ENCODE measurements at places on chromosomes 7 and 10.

DNA sequence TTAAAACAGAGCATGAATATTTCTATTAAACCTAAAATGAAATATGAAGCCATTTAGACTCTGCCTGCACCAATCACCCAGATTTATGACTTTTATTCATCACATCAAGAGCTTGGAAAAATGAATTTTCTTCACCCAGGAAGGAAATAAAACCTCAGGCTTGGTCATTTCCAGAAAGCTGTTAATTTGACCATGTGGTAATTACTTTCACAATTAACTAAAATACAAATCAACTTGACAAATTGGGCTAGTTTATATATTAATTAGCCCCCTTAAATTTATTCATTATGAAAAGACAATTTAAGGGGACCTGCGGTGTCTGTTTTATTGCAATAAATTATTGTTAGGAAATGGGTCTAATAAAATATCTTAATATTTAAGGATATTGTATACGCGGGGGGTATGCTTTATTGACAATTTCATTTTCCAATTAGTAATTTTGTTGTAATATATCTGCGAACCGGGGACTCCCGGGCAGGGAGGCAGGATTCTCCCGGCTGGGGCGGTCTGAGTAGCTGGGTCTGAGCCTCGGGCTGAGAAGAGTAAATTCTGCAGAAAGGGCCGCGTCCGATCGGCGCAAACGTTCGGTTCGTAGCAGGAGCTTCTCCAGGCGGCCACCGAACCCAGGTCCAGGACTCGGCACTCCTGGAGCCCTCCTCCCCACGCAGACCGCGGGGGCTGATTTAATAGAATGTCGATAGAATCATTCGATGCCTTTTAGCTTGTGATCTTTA, 9.4 kb upstream of the MNX1 start:
- no peak for DNase-seq

DNA sequence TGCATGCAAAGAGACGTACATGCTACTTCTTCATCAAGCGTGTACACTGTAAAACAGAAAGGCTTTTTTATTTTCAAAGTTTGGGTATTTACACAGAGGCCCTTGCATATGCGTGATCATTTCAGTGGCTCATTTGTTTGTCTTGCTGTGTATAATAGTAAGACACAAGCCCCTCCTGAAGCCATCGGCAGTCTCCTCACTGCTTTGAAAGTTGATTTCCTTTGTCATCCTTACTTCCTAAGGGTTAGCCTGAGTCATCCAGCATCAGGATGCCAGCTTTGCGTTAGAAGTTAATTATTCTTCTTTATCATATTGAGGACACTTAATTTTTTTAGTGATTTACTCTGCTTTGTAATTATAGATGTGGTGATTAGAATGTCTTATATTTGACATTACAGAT, 72.5 kb upstream of the CTBP2 start:
- DNase-seq: no peak

GRCh38 chr7:129480674-129481363, 21.5 kb upstream of the SMKR1 start:
- DNase-seq: no peak

DNA sequence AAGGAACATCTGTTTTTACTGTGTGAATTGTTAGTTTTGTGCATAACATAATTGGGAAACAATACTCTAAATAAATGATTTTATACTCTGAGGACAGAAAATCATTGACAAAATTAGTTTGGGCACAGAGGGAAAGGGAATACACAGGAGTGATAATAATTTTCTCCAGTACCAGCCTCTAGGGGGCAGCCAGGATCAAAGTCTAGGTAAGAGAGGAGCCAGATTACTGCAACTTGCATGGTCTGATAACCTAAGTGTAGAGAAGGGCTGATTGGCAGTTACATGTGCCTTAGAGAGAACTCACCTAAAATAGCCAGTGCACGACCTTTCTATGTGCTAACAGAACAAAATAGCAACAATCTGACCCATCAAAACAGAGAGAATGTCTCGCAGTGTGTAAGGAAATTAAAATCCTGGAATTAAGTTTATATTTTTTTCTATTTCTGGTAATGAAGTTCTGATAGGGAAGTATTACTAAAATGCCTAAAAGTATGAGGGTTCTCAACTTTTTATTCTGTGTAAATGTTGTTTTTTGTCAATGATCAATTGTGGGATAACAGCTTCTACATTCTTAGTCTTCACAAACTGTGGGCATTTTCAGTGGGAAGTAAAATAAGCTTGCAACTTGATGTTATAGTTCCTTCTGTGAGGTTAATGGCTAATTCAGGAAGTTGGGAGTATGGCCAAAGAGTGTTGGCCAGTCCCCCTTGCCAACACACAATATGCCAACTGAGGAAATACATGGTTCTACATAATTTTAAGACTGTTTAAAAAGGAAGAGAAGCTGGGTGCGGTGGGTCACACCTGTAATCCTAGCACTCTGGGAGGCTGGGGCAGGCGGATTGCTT, 66.4 kb downstream of the EXOC6 start:
- DNase-seq: peak; percentile 65

DNA sequence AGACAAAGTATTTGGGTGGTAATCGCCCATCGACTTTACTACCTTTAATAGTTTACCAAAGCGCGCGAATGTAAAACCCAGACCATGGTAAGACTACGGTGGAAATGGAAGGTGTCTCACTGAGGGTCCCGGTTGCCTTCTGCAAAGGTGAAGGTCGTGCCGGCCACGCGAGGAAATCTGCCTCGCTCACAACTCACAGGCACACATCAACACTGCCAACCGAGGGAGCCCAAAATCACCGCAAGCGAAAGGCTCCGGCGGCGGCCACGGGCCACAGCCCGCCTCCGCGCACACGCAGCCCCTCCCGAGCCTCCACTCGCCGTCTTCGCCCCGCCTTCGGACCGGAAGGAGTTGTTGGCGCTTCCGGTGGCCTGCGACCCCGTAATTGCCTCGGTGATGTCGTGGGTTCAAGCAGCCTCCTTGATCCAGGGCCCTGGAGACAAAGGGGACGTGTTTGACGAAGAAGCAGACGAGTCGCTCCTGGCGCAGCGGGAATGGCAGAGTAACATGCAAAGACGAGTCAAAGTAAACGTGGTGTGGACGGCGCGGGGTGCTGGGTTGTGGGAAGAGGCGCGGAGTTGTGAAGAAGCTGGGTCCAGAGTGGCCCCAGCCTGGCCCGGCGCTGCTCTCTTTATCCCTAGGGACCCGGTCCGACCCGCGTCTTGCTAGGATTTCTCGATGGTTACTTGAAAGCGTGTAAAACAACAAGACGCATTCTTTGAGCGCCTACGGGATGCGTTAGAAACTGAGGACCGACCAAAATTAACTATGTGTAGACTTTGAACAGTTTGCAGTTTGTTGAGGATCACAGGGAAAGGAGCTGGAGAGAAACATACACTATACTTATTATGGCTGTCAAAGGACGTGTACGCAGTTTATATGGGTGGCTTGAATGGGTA, at the start of gene YAE1:
Gene YAE1 (plus strand): TSS at position 382 of the 899 bp plus-strand sequence. CDS start 15 bp downstream, at position 397.
- DNase-seq: peak; percentile 87

DNA sequence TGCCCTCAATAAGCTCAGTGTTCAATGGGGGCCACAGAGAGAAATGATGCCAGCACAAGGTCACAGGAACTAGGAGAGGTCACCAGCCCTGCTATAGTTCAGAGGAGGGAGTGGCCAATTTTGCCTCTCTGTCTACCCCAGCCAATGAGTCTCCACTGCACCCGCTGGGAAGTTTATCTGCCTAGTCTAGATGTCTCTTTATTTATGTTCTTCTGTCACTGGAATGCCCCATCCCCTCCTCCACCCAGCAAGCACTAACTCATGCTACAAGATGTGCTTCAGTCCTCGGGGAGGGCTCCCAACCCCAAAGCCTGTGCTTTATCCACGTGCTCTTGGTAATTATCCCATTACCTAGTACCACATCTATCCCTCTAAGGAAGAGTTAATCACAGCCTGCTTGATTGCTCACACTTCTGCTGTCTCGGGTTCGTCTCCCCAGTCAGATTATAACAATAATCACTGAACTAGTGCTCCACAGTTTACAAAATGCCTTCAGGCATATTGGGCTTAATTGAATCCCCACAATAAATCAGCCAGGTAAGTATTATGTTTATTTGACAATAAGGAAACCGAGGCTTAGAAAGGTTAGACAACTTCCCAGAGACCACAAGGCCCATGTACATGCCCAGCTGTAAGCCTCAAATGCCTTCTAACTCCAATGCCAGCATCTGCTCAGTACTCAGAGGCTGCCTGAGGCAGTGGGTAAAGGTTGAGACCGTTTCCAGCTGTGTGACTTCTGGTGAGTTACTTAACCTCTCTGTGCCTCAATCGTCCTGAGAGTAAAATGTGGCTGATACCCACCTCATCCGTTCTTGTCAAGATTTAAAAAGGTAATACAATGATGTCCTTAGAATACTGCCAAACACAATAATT, 3.9 kb downstream of the HIP1 start:
- DNase-seq: no peak

GRCh38 chr7:65269150-65269856, 104.4 kb upstream of the ZNF92 start:
- DNase-seq: no peak

GRCh38 chr7:139696552-139696951, 81.2 kb downstream of the HIPK2 start:
- DNase-seq: no peak

DNA sequence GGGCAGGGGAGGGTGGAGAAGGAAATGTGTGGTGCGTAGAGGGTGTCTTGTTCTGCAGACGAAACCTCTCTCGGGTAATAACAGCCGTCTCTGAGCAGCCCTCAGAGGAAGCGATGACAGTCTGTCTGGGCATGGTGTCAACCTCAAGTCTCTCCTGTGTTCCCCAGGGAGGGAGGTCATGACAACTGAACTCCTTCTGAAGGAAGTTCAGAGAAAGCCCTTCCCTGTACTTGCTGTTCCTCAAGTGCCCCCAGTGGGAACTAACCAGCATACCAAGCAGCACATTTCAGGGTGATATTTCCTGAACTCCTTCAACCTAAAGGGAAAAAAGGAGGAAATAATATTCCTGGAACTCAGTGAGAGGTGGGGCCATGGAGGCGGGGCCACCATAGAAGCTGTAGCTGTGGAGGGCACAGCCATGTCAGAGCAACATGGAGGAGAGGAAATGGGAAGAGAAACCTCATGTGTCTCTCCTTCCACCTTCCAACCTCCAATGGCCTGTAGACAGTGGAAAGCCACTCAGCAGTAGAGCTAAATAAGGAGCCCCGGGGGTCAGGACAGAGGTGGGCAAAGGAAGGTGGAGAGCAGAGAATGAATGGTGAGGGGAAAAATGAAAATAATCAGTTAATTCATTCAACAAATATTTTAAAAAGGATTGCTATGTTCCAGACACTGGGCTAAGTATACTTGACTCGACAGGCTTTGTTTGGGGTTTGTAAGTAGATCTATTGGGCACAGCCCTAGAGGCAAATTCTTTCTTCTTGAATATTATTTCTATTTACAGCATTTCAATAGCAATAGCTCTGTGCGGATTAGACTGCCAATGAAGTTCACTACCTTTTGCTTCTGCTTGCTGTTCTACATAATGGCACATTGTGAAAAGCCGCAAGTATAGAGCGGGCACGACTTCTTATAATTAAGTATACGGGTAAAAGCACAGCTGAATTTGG, 61.0 kb upstream of the AOAH start:
- DNase-seq: peak; percentile 90

DNA sequence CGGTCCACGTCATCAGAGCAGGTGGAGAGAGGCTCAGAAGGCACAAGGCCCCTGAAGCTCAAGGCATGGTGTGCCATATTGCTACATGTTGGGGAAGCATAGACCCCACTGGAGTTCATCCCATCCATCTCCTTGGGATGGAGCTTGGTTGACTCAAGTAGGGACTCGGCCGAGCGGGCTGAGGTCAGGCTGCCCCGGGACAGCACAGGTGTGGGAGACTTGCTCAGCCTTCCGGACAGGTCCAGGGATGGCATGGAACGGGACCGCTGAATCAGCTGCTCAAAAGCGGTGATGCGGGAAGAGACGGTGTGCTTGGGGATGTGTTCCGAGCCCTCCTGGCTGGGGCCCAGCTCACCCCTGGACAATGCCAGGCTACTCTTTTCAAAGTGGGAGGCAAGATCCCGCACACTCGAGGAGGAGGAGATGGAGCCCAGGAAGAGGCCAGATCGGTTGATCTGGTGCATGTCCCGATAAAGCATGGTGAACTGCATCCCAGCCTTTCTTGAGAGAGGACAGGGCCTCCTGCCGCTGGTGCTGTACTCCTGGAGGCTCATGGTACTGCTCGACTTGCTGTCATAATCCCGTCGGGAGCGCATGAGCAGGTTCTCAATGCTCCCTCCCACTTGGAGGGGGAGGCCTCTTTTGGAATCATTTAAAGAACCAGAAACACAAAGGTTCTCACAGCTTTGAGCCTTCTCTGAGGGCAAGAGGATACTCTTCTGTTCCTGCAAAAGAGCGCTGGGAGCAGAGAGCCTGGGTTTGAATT, 65.6 kb upstream of the PDLIM1 start:
- no peak for DNase-seq
